ENCODE measurements at places on chromosomes 6 and 20. TPM values are rescaled to one million over a fixed set of nuclear protein-coding genes. Genes with fewer than 3 reads are reported as not detected.

DNA sequence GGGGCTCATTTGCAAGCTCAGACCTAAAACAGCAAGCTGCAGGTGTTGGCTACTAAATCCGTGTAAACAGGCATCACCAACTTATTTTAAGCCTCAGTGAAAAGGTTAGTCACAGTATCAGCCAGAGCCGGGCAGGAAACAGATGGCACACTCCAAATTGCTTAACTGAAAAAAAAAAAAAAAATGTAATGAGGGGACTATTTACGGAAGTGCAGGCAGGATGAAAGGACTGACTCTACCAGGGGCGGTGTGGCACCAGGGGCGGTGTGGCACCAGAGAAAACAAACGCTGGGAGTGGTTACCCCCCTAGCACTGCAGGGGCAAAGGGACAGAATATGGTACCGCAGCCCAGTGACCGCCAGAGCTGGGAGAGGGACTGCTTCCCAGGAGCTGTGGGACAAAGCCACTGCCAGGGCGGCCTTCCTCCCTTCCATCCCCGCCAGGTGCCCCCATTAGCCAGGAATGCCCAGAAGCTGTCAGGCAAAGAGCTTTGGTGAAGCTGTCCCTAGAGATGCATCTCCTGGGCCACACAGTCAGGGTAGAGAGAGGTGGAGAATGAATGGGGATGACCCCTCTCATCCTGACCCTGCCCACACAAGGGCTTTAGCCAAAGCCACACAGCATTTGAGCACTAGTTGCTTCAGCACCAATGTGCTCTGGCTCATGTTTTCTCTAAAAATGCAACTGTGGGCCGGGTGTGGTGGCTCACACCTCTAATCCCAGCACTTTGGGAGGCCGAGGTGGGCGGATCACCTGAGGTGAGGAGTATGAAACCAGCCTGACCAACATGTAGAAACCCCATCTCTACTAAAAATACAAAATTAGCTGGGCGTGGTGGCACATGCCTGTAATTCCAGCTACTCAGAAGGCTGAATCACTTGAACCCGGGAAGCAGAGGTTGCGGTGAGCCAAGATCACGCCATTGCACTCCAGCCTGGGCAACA is 39.6 kb upstream of the GFOD1 start:
- H3K4me3 ChIP-seq = no peak overlapping the region
- H3K4me1 ChIP-seq = no peaks in the 10 kb centered on the region
- no peaks in the 10 kb centered on the region for H3K36me3 ChIP-seq
- DNase-seq = no peak
- no peak overlapping the region for H3K27ac ChIP-seq

Gene LAMP5
- polyA plus RNA-seq = 39.5 TPM

DNA sequence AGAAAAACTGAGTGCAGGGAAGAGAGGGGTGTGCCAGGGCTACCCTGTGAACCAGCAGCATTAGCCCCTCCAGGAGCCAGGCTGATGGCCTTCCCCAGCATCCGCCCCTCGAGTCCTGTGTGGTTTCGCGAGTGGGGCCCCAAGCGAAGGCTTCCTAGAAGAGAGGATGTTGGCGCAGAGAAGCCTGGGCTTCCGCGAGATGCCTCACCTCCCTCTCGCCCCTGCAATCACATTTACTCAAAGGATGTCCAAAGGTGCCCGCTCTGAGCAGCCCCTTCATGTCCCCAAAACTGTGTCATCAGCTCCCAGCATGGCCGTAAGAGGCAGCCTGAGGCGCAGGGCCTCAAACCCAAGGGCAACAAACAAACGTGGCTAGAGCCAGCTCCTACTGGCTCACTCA is 111.7 kb downstream of the PREX1 start:
- no peak for DNase-seq
- H3K36me3 ChIP-seq = no peaks in the 10 kb centered on the region
- no peaks in the 10 kb centered on the region for H3K4me1 ChIP-seq
- no peaks in the 10 kb centered on the region for H3K27me3 ChIP-seq
- H3K4me3 ChIP-seq = no peak overlapping the region

DNA sequence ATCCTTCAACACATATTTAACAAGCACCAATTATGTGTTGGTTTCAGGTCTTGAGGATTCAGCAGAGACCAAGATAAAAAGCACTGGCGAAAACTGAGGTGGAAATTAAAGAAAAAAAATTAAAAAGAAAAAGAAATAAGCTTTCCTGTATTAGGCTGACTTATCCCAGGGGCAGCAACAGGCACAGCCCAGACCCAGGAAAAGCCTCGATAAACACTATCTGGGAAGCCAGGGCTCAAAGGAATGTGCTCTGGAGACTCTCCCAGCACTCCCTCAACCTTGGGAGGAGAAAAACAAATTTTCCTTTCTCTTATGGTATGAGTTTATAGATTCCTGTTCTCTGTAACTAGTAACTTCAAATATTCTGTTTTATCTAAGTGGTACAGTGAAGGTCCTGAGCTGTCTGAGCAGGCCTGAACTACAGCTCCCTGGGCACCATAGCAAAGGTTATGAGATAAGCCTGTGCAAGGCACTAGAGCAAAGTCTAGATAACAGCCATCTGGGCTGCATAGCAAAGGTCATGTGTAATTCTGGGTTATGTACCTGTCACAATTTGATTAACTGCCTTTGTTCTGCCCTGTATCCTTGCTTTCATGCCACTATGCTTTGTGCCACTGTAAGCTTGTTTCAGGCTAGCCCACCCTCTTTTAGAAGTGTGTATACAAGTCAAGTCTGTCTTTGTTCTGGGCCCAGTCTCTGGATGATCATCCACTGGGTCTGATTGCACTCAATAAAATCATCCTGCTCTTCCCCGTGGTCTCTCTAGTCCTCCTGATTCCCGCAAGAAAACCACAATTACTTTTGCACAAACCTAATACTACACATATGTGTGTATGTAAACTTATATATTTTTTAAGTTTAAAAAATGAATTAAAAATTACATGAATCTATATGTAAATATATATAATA is 54.0 kb downstream of the IL22RA2 start:
- no peaks in the 10 kb centered on the region for H3K4me1 ChIP-seq
- H3K27me3 ChIP-seq = no peaks in the 10 kb centered on the region
- no peaks in the 10 kb centered on the region for H3K36me3 ChIP-seq
- DNase-seq = no peak

- no peak overlapping the region for H3K4me3 ChIP-seq
- DNase-seq = no peak
- no peaks in the 10 kb centered on the region for H3K27me3 ChIP-seq
- H3K27ac ChIP-seq = peak overlapping the region; percentile 94
- peaks cover 38% of the 10 kb centered on the region for H3K4me1 ChIP-seq
Measured at GRCh38 chr6:35724059-35724458, 12.8 kb upstream of the ARMC12 start.

GRCh38 chr20:10282979-10283456 is 64.4 kb downstream of the SNAP25 start:
- H3K36me3 ChIP-seq = no peaks in the 10 kb centered on the region
- no peak overlapping the region for H3K4me3 ChIP-seq
- H3K27me3 ChIP-seq = no peaks in the 10 kb centered on the region
- no peaks in the 10 kb centered on the region for H3K4me1 ChIP-seq
- no peak for DNase-seq
- no peak overlapping the region for H3K27ac ChIP-seq

Gene TRIM10
- polyA plus RNA-seq = not detected

- H3K27me3 ChIP-seq = no peaks in the 10 kb centered on the region
- peaks cover 2% of the 10 kb centered on the region for H3K4me1 ChIP-seq
- no peaks in the 10 kb centered on the region for H3K36me3 ChIP-seq
- no peak overlapping the region for H3K27ac ChIP-seq
- no peak for DNase-seq
- H3K4me3 ChIP-seq = no peak overlapping the region
Measured at GRCh38 chr20:35327074-35327976, 35.1 kb upstream of the FAM83C start.

- no peak overlapping the region for H3K27ac ChIP-seq
- H3K36me3 ChIP-seq = no peaks in the 10 kb centered on the region
- H3K4me1 ChIP-seq = peaks cover 3% of the 10 kb centered on the region
- no peak overlapping the region for H3K4me3 ChIP-seq
- H3K27me3 ChIP-seq = no peaks in the 10 kb centered on the region
- no peak for DNase-seq
Measured at GRCh38 chr6:582370-582769, 74.5 kb downstream of the HUS1B start.

Gene CCN6
- not detected for polyA plus RNA-seq

GRCh38 chr20:50926530-50926929 is 4.7 kb downstream of the ADNP start:
- H3K4me1 ChIP-seq = peaks cover 16% of the 10 kb centered on the region
- H3K4me3 ChIP-seq = no peak overlapping the region
- H3K27ac ChIP-seq = no peak overlapping the region
- no peaks in the 10 kb centered on the region for H3K36me3 ChIP-seq

DNA sequence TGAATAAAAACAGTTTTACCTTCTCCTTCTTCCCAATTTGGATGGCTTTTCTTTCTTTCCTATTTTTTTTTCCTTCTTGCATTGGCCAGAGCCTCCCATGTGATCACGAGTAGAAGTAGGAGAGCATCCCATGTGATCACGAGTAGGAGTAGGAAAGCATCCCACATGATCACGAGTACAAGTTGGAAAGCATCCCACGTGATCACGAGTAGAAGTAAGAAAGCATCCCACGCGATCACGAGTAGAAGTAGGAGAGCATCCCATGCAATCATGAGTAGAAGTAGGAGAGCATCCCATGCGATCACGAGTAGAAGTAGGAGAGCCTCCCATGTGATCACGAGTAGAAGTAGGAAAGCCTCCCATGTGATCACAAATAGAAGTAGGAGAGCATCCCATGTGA is 218.6 kb downstream of the DLL1 start:
- DNase-seq = no peak
- H3K4me3 ChIP-seq = no peak overlapping the region
- peaks cover 2% of the 10 kb centered on the region for H3K4me1 ChIP-seq
- no peaks in the 10 kb centered on the region for H3K27me3 ChIP-seq
- H3K27ac ChIP-seq = no peak overlapping the region
- H3K36me3 ChIP-seq = no peaks in the 10 kb centered on the region

- H3K4me3 ChIP-seq = no peak overlapping the region
- H3K36me3 ChIP-seq = no peaks in the 10 kb centered on the region
- no peak overlapping the region for H3K27ac ChIP-seq
- DNase-seq = no peak
Measured at GRCh38 chr6:42222448-42222847, 4.8 kb upstream of the MRPS10 start.

Gene CLPSL1
- not detected for polyA plus RNA-seq

GRCh38 chr6:36758516-36759147 is 61.0 kb downstream of the RAB44 start:
- no peaks in the 10 kb centered on the region for H3K4me1 ChIP-seq
- H3K27ac ChIP-seq = no peak overlapping the region
- no peak overlapping the region for H3K4me3 ChIP-seq
- no peak for DNase-seq
- no peaks in the 10 kb centered on the region for H3K36me3 ChIP-seq

Gene POPDC3
- 3.1 TPM for polyA plus RNA-seq

Gene UST
- 20.1 TPM for polyA plus RNA-seq

GRCh38 chr20:46056970-46057855 is 28.2 kb downstream of the SLC12A5 start:
- no peaks in the 10 kb centered on the region for H3K36me3 ChIP-seq

- no peak overlapping the region for H3K4me3 ChIP-seq
- H3K36me3 ChIP-seq = no peaks in the 10 kb centered on the region
- no peak for DNase-seq
- H3K27ac ChIP-seq = no peak overlapping the region
- peaks cover 26% of the 10 kb centered on the region for H3K4me1 ChIP-seq
Measured at GRCh38 chr20:17631576-17632319, 50.3 kb downstream of the RRBP1 start.

Gene BCAS1
- 0.15 TPM for polyA plus RNA-seq

GRCh38 chr20:41081276-41081814 is 52.7 kb downstream of the TOP1 start:
- no peak overlapping the region for H3K27ac ChIP-seq
- H3K36me3 ChIP-seq = no peaks in the 10 kb centered on the region
- no peak overlapping the region for H3K4me3 ChIP-seq
- no peaks in the 10 kb centered on the region for H3K4me1 ChIP-seq

DNA sequence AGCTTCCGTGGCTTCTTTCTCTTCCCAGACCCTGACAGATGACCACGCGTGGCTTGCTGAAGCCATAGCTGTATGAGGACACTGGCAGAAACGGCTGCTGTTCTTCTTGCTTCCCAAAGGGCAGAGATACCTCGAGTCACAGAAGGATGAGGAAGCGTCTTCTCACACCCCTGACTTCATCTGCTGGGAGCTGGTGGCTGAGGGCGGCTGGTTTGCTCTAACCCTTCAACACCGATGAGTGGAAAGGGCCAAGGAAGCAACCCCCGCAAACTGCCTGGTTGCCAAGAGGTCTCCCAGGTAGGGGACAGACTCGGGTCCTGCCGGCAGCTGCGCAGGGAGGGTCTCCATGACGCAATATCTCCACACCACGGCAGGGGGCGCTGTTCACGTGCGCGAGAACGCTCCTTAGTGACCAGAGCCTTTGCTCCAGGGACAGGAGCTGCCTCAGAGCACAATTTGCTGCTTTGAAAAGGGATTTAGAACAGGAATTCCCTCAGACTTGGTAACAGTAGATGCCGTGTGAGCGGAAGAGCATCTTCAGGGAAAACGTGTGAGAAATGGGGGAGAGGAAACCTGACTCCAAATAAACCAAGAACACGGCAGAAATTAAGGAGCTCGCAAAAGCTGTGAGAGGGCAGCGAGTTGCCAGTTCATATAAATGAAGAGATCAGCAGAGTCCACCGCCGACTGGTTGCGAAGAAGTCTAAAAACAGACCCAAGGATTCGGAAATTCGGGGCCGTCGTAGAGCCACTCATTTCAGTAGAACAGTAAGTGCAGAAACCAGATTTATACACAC is 80.2 kb downstream of the ERMARD start:
- H3K4me1 ChIP-seq = no peaks in the 10 kb centered on the region
- H3K36me3 ChIP-seq = no peaks in the 10 kb centered on the region
- H3K4me3 ChIP-seq = no peak overlapping the region
- no peak overlapping the region for H3K27ac ChIP-seq

- no peak for DNase-seq
- H3K36me3 ChIP-seq = no peaks in the 10 kb centered on the region
- H3K4me1 ChIP-seq = no peaks in the 10 kb centered on the region
- H3K27me3 ChIP-seq = no peaks in the 10 kb centered on the region
- H3K27ac ChIP-seq = no peak overlapping the region
Measured at GRCh38 chr6:12289365-12289919, 719 bp upstream of the EDN1 start.

DNA sequence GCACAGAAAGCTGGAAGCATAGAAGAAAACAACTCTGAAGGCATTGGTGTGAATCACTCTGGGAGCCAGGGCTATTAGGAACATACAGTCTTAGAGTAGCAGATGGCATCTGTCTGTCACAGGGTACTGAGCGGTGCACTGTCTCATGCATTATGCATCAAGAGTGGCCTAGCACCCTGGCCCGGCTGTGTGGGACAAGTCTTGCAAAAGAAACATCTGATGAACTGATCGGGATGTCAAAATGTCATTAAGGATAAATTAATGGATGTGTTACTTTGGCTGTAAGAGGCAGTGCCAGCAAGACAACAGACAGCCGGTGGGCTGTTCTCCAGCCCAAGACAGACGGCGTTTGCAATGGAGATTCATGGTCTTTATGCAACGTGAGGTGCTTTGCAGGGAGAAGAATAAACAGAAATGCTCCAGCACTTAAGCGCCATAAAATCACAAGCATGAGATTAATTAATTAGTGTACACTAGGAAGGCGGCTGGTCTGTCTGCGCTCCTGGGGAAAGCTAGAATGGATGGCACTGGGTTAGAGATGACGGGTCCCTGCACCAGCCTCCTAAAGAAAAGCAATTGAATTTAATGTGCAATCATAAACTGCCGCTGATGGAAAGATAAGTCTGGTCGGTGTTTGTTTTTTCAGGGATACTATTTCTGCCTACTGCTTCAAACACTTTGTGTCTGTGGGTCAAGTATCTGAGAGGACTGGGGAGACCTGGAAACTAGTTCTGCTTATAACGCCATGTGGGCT is 600.6 kb upstream of the CHD6 start:
- no peaks in the 10 kb centered on the region for H3K36me3 ChIP-seq
- DNase-seq = no peak
- H3K4me3 ChIP-seq = no peak overlapping the region
- no peaks in the 10 kb centered on the region for H3K4me1 ChIP-seq
- H3K27ac ChIP-seq = no peak overlapping the region

All from ovary (tissue), 10 donors.